Stimulated activated CD4-positive, alpha-beta T cell treated with anti-CD3 and anti-CD28 coated beads, Interleukin-12 subunit alpha, Interleukin-12 subunit beta, amount 100 ng/mL, for 48 hours (primary cell): ENCODE measurements at places on chromosomes 4 and X.

GRCh38 chr4:7187168-7187535, 5.2 kb upstream of the SORCS2 start:
- no peak for DNase-seq

GRCh38 chrX:47958761-47959342, 44.9 kb downstream of the ZNF182 start:
- no peak for DNase-seq

DNA sequence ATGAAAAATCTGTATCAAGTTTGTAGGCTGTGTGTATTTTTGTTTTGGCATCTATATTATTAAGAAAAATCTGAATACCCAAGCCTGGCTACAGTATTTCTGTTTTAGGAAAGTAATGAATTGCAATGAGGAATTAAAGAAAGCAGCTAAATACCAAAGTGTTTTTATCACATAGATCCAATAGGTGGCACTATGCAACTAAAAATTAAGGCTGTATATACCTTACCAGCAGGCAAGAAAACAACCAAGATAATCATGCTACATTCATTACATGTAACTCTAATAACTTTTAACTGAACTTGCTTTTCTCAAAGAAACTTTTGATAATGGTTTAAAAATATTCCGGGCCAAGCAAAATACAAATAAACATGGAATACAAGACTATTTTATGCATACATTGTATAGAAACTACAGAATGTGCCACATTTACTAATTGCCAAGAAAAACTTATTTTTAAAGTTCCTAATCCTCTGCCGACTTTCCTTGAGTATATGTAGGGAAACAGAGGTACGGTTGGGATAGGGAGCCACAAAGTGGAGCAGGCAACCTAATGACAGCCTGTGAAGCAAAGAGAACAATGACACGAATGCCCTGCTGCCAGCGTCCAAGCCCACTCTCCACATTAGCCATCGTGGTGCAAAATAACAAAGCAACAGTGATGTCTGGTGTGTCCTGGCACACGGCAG, 63.7 kb downstream of the SEC24D start:
- DNase-seq = no peak

DNA sequence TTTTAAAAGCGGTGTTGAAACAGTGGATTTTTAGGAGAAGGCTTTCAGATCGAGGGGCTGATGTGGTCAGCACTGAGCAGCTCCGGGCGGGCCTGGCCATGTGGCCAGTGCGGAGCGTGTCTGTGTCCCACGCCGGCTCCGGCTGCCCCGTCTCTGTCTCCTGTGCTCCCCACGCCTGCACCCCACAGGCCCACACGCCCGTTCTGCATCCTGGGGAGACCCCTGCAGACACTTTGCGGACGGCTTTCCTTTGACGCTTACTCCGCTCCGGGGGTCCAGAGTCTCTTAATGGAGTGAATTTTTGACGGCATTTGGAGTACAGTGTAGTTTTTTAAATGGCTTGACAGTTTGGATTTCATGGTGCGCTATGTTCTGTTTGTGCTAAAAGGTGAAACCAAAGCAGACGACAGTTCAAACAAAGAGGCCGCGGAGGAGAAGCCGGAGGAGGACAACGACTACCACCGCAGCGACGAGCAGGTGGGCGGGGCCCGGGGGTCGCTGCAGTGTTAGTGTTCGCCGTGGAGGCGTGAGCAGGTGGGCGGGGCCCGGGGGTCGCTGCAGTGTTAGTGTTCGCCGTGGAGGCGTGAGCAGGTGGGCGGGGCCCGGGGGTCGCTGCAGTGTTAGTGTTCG, 38.7 kb downstream of the PCGF3 start:
- DNase-seq = no peak

DNA sequence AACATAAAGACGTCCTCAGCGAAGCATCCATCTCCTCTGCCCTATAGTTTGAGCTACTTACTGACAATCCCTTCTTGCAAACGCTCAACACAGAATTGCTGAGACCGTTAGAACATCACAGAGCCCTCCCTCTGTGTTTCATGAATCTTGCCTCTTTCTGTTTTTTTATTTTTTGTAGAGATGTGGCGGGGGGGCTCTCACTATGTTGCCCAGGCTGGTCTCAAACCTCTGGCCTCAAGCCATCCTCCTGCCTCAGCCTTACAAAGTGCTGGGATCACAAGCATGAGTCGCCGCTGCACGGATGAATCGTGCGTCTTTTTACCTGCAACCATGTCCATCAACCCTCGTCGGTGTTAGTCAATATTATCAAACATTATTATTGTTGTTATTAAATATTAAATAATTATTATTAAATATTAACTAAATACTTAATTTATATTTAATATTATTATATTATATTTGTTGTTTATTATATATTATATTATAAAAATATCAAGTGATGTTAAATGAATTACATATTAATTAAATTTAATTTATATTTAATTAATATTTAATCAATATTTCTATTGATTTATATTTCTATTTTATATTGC, 200.7 kb downstream of the CRLF2 start:
- no peak for DNase-seq

DNA sequence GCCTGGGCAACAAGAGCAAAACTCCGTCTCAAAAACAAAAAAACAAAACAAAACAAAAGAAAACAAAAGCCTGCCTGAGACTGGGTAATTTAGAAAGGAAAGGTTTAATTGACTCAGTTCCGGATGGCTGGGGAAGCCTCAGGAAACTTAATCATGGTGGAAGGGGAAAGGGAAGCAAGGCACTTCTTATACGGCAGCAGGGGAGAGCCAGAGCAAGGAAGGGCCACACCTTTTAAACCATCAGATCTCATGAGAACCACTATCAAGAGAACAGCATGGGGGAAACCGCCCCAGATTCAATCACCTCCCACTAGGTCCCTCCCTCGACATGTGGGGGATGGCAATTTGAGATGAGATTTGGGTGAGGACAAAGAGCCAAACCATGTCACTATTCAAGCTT, 122.2 kb downstream of the UBE2K start:
- no peak for DNase-seq
